ENCODE measurements at places on chromosomes 4 and X. TPM values are rescaled to one million over a fixed set of nuclear protein-coding genes. Genes with fewer than 3 reads are reported as not detected.

UNC5C gene
- 4.8 TPM for total RNA-seq

DNA sequence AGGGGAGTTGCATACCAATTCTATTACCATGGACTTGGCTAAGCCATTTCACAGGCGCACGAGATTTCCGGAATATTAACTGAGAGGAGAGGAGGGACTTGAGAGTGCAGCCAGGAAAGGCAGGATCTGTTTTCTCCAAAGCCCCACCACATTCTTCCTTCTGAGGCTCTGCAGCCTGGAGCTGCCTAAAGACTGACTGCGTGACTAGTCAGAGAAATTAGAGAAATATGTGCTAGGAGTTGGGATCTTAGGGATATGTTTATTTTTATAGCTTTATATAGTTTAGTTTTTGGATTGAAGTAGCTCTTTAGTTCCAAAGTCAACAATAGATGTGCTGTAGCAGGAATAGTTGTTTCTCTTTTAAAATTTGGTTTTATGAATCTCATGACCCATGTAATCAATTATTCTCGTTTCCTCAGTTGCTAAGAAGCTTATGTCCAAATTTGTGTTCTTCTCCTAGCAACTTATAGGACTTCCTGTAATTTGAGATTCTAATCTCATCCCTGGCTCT is 300.1 kb upstream of the DDX53 start:
- no peaks in the 10 kb centered on the region for H3K27me3 ChIP-seq
- H3K4me3 ChIP-seq, result no peak overlapping the region
- no peaks in the 10 kb centered on the region for H3K4me1 ChIP-seq
- DNase-seq, result no peak
- H3K27ac ChIP-seq, result no peak overlapping the region

GRCh38 chr4:24730256-24731001 is 64.9 kb upstream of the SOD3 start:
- H3K27ac ChIP-seq, result no peak overlapping the region
- peak; percentile 18 for DNase-seq
- no peaks in the 10 kb centered on the region for H3K36me3 ChIP-seq
- H3K4me3 ChIP-seq, result no peak overlapping the region
- H3K27me3 ChIP-seq, result no peaks in the 10 kb centered on the region
- no peaks in the 10 kb centered on the region for H3K4me1 ChIP-seq

GRCh38 chr4:99587309-99587708 is 12.7 kb downstream of the MTTP start:
- no peaks in the 10 kb centered on the region for H3K27me3 ChIP-seq
- no peak for DNase-seq
- no peak overlapping the region for H3K27ac ChIP-seq
- H3K4me1 ChIP-seq, result no peaks in the 10 kb centered on the region

GRCh38 chr4:98627531-98628257 is 30.7 kb downstream of the TSPAN5 start:
- H3K27me3 ChIP-seq, result no peaks in the 10 kb centered on the region
- no peak for DNase-seq
- H3K27ac ChIP-seq, result no peak overlapping the region
- H3K4me1 ChIP-seq, result peaks cover 13% of the 10 kb centered on the region
- H3K4me3 ChIP-seq, result no peak overlapping the region
- H3K36me3 ChIP-seq, result no peaks in the 10 kb centered on the region

- no peak for DNase-seq
- no peaks in the 10 kb centered on the region for H3K4me1 ChIP-seq
- H3K27ac ChIP-seq, result peak overlapping the region; percentile 72
- no peak overlapping the region for H3K4me3 ChIP-seq
- no peaks in the 10 kb centered on the region for H3K27me3 ChIP-seq
These were observed 52.2 kb upstream of the C1QTNF7 start for GRCh38 chr4:15375667-15376066.

- H3K4me1 ChIP-seq, result no peaks in the 10 kb centered on the region
- no peak for DNase-seq
- H3K27ac ChIP-seq, result no peak overlapping the region
- H3K27me3 ChIP-seq, result no peaks in the 10 kb centered on the region
- H3K36me3 ChIP-seq, result no peaks in the 10 kb centered on the region
- no peak overlapping the region for H3K4me3 ChIP-seq
These were observed 196.1 kb downstream of the ZNF330 start for GRCh38 chr4:141416677-141417363.

SYP gene
- total RNA-seq, result 7.6 TPM

- H3K4me3 ChIP-seq, result no peak overlapping the region
- H3K27ac ChIP-seq, result no peak overlapping the region
- H3K27me3 ChIP-seq, result no peaks in the 10 kb centered on the region
- H3K4me1 ChIP-seq, result no peaks in the 10 kb centered on the region
These were observed 195.2 kb downstream of the KDR start for GRCh38 chr4:54930226-54930625.

FRMD7 gene
- not detected for total RNA-seq

FABP2 gene
- total RNA-seq, result 55.4 TPM

DNA sequence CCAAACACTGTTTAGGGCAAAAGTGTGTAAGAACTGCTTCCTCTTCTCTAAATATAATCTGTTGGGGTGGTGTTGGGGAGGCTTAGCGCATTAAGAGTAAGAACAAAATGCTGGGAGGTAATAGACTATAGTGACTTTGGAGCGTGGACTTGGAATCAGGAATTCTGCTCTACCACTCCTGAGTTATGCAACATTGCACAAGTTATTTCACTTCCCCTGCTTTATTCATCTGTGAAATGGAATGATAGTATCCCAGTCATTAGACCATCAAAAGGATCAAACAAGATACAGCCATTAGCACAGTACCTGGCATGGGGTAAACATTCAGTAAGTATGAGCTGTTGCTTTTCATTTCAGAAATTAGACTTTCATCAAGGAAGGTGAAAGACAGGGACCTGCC is 58.7 kb downstream of the IGFBP7 start:
- H3K27me3 ChIP-seq, result no peaks in the 10 kb centered on the region
- no peak overlapping the region for H3K4me3 ChIP-seq
- no peak overlapping the region for H3K27ac ChIP-seq
- H3K36me3 ChIP-seq, result no peaks in the 10 kb centered on the region
- DNase-seq, result no peak

DNA sequence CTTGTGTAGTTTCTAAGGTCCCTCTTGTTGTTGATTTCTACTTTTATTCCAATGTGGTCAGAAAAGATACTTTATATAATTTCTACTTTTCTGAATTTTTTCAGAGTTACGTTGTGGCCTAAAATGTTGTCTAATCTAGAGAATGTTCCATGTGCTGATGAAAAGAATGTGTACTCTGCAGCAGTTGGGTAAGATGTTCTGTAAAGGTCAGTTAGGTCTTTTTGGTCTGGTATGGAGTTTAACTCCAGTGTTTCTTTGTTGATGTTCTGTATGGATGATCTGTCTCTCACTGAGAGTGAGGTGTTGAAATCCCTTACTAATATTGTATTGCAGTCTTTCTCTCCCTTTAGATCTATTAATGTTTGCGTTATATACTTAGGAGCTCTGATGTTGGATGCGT is 37.0 kb upstream of the GPRIN3 start:
- H3K27me3 ChIP-seq, result no peaks in the 10 kb centered on the region
- no peak for DNase-seq
- no peak overlapping the region for H3K4me3 ChIP-seq
- H3K4me1 ChIP-seq, result no peaks in the 10 kb centered on the region
- no peak overlapping the region for H3K27ac ChIP-seq

DNA sequence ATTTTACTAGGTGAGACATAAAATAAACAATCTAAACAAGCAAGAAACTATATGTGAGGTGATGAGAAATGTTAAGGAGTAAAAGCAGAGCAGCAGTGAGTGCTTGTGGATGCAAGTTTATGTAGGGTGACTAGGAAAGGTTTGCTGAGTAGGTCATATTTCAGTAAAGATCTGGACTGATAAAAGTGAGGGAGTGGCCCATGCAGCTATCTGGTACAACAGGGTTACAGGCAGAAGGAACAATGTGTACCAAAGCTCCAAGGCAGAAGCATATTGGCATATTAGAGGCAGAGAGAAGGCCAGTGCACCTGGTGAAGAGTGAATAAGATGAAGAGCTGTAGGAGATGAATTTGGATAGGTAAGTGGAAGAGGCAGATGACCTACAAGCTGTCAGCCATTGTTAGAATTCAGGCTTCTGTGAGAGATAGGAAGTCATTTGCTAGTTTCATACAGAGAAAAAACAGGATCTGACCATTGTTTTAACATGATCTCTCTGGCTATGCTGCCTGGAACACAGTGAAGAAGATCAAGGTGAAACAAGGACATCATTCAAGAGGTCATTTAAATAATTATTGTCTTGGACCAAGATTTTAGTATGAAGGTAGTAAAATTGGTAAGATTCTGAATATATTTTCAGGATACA is 274.6 kb downstream of the ANKRD50 start:
- no peaks in the 10 kb centered on the region for H3K4me1 ChIP-seq
- H3K4me3 ChIP-seq, result no peak overlapping the region
- DNase-seq, result peak; percentile 19
- H3K36me3 ChIP-seq, result no peaks in the 10 kb centered on the region

DNA sequence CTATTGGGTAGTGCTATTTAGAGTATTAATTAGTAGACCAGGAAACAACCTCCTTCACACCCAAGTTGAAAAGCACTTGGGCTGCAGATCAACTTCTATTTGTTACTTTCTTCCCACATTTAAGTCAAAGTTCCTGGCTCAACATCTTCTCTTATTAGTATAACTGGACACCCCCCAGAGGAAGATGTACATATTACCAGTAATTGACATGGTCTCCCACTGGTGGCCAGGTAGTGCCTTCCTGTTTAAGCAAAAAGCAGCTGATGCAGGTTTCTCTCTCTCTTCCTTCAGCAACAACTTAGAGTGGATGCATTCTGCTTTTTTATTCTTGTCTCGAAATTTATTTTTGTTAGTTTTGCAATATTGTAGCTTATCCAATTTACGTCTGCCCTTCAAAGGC is 438.1 kb downstream of the GBA3 start:
- no peaks in the 10 kb centered on the region for H3K4me1 ChIP-seq
- H3K27ac ChIP-seq, result no peak overlapping the region
- no peak for DNase-seq
- H3K27me3 ChIP-seq, result no peaks in the 10 kb centered on the region
- no peaks in the 10 kb centered on the region for H3K36me3 ChIP-seq

MAGT1 gene
- total RNA-seq, result 38.1 TPM

ANXA5 gene
- total RNA-seq, result 196 TPM

All from transverse colon (tissue), 4 donors.